ENCODE measurements at places on chromosomes 2 and 18.

- DNase-seq = no peak
Measured at GRCh38 chr2:6784291-6784690, 81.4 kb downstream of the CMPK2 start.

GRCh38 chr2:67836866-67837265 is 225.9 kb downstream of the C1D start:
- no peak for DNase-seq

GRCh38 chr18:73670524-73670923 is 477.1 kb downstream of the FBXO15 start:
- DNase-seq = no peak

- no peak for DNase-seq
Measured at GRCh38 chr2:144747571-144747970, 227.7 kb upstream of the ZEB2 start.

- peak; percentile 16 for DNase-seq
Measured at GRCh38 chr2:26352892-26353291, 6.3 kb upstream of the ADGRF3 start.

- DNase-seq = no peak
Measured at GRCh38 chr2:1854729-1855547, 110.6 kb upstream of the PXDN start.

Data from stimulated activated CD4-positive, alpha-beta T cell treated with anti-CD3 and anti-CD28 coated beads, Interleukin-4, amount 100 ng/mL, for 1 hour (primary cell).